ENCODE measurements at places on chromosomes 7 and 10. TPM values are rescaled to one million over a fixed set of nuclear protein-coding genes. Genes with fewer than 3 reads are reported as not detected.

GRCh38 chr7:154953006-154953684 is 49.8 kb downstream of the PAXIP1 start:
- DNase-seq: no peak

- no peak for DNase-seq
Measured at GRCh38 chr10:115278294-115278693, 185.1 kb downstream of the ATRNL1 start.

NXPH1 gene
- total RNA-seq: 60.7 TPM

GRCh38 chr7:42926204-42926603 is 5.8 kb downstream of the PSMA2 start:
- DNase-seq: no peak

Data from spinal cord (tissue), 10 donors.